Ureter (tissue), 1 donor: ENCODE measurements at places on chromosomes 7 and 10. TPM values are rescaled to one million over a fixed set of nuclear protein-coding genes. Genes with fewer than 3 reads are reported as not detected.
A peak's percentile ranks its signal among the peaks of the same experiment; 100 is the strongest.

DNA sequence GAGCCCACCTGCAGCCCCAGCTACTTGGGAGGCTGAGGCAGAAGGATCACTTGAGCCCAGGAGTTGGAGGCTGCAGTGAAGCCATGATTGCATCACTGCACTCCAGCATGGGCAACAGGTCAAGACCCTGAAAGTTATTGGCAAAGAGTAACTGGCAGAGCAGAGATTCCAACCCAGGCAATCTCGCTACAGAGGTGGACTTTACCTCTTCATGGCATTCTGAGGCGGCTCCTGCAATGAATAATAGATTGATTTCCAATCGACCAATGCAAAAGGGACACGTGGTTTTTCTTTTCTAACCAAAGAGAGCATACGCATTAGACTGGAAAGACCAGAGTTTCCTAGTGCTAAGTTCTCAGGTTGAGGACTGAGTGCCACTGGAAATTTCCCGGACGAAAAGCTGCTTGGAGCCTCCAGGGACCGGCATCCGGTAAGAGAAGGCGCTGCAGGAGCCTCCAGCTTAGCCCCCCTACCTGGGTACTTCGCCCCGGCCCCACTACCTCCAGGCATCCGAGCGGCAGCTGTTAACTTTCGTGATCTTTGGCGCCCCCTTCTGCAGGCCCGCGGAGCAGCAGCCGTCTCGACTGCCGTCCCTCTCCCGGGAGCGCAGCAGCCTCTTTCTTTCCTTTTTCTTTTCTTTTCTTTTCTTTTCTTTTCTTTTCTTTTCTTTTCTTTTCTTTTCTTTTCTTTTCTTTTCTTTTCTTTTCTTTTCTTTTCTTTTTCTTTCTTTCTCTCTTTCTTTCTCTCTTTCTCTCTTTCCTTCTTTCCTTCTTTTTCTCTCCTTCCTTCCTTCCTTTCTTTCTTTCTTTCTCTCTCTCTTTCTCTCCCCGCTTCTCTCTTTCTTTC is 4.1 kb downstream of the MBLAC1 start:
- peak; percentile 81 for DNase-seq

Gene FAM25C
- not detected for total RNA-seq

DNA sequence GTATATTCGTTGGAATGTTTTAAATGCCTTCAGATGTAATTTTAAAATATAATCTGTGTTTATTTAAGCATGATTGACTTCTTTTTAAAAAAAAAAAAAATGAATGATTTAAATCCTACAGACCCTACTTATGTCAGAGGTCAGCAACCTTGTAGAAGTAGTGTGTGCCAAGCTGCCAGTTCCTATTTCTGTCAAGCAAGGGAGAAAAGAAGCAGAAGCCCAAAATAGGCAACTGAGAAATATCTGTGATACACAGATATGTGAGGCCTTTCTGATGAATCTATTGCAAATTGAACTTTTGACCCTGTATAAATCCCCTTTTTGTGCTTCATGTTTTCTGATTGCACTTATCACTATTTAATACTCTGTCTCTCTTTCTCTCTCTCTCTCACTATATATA is 199.5 kb downstream of the LRRN3 start:
- no peak for DNase-seq

- DNase-seq, result no peak
These were observed 37.2 kb upstream of the SVIL start for GRCh38 chr10:29671968-29672367.

DNA sequence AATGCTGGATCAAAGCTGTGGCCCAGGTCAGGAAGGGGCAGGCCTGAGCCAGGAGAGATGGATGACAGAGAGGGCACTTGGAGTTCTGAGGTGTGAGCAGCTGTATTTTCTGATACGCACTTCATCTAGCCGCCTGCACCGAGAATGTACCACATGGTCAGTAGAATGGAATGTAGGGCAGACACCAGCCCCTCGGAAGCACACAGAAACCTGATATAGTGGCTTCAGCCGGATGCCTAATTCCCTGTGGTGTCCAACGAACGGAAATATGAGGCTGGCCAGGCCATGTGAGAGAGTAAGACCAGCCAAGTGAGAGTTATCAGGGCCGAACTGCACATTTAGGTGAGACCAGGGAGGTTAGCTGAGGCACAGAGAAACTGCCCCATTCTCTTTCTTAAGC is 46.7 kb upstream of the PLCE1 start:
- DNase-seq, result no peak
